ENCODE measurements at places on chromosomes 1 and 21. TPM values are rescaled to one million over a fixed set of nuclear protein-coding genes. Genes with fewer than 3 reads are reported as not detected.
A peak's percentile ranks its signal among the peaks of the same experiment; 100 is the strongest.

DNA sequence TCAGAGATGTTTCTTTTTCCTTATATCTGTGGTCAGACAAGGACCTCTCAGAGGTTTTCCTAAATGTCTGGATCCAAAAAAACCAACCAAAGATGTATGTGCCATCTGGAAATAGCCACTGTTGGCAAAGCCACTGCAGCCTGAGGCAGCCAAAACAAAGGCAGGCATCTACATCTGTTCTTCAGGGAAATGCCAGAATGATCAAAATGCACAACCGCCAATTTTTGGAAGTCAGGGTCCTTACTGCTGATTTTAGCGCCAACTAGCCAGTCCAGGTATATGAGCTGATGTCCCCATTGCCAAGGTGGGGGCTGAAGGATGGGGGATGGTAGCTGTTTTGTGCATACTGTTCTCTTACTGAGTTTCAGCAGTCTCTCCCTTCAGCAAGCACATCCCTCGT lies 45.9 kb downstream of the SYT14 start:
- DNase-seq = no peak

- DNase-seq = no peak
These were observed 100.3 kb downstream of the ARHGEF10L start for GRCh38 chr1:17639703-17640340.

DNA sequence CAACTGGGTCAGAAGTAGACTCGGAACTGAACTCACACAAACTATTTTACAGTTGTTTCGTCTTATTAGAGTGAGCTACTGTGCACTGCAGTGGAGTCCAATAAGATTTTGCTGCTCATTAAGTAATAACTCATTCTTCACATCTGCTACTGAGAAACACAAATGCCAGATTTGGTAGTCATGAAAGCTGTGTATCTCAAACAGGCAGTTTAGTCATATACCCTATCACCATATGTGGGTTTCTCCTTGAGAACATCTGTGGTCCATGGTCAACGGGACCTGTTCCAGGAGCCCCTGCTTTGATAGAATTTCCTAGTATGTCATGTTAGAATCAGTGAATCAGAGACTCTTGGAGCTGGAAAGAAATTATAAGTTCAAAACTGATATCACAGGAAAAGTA lies 60.4 kb downstream of the ALG14 start:
- DNase-seq = no peak

GRCh38 chr1:203526130-203526529 lies 32.2 kb downstream of the OPTC start:
- DNase-seq = no peak

DNA sequence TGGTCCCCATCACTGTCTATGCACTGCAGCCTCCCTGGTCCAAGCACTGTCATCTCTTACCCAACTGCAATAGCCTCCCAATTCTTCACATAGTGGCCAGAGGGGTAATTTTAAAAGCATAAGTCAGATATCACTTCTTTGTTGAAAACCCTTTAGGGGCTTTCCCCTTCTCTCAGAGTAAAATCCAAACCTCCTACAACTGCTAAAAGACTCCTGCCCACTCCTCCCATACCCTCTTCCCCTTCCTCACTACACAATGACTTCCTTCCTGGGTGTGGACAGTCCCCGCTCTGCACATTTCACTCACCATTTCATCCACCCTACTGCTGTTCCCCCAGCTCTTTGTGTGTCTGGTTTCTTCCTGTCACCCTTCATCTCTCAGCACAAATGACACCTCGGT lies 8.3 kb downstream of the MCOLN2 start:
- no peak for DNase-seq

DNA sequence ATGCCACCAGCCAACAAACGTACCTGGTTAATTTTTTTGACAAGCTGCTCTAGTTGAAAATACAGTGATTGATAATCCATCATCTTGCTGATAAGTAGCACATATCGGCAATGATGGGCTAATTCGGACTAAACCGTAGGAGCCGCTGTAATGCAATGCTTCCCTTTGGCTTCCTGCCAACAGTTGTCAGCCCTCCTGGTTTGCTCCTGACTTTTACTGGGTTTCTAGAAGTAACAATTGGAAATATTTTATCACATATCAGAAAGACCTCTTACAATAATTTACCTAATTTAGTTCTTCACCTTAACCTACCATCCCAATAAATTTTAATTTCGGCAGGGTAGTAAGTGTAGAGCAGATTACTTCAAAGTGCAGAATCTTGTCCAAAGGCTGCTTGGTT lies 148.5 kb downstream of the DHRS3 start:
- DNase-seq = peak; percentile 61

- no peak for DNase-seq
These were observed 183.0 kb downstream of the APP start for GRCh38 chr21:25987531-25987930.

Gene CRP
- total RNA-seq = not detected

Gene GUCA2B
- 2.8 TPM for total RNA-seq

DNA sequence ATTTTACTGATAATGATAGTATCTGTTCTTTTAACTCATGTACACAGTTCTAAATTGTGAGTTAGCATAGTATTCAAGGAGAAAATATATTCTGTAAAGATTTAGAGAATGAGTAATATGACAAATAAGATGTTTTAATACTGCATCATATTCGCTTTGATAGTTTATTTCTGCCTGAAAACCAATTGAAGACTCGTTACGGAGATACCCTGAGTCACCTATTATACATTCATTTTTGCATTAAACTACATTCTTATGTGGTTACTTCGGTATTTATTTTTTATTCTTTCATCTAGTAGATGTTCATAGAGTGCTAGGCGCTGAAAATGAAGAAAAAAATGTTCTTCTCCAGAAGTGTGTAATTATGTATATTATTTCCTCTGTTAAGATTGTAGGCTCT lies 5.3 kb downstream of the UHMK1 start:
- DNase-seq = no peak

Gene PIGR
- total RNA-seq = 2.0 TPM
